CD4-positive, alpha-beta T cell treated with Interleukin-10 for 1 hour (primary cell): ENCODE measurements at places on chromosomes 12 and 14.

DNA sequence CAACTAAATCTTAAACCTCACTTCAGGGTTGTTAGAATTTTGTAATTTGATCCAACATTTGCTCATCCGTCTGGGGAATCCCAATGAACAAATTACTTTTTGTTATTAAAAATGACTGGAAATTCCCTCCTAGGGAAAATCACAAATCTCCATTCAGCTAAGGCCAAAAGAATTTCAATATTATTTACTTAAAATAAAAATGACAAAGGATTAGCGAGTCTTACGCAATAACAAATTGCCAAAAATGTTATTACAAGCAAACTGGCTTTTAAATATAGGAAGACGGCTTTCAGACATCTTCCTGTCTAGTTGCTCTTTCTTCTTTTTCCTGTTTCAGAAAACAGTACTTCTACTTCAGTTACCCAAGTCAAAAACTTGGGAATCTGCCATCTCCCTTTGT, 92.4 kb upstream of the TSPAN8 start:
- DNase-seq: no peak

GRCh38 chr14:58637040-58637390, 747 bp upstream of the DACT1 start:
- DNase-seq: peak; percentile 12

DNA sequence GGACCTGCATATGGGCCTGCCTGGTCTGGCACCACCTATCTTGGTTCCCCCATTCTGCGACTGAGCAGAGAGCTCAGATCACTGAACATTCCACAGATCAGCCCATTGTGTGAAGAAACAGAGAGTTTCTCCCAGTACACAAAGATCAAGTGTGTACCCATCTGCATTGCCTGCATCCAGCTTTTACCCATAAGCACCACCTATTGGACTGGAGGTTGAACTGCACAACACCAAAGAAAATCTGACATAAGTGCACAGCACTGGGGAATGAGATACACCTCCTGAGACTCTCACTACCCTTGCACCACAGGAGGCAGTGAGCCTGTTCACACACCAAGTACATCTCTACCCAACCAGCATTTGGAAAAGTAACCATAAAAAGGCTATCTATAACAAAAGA, 362.6 kb upstream of the CLEC14A start:
- no peak for DNase-seq

DNA sequence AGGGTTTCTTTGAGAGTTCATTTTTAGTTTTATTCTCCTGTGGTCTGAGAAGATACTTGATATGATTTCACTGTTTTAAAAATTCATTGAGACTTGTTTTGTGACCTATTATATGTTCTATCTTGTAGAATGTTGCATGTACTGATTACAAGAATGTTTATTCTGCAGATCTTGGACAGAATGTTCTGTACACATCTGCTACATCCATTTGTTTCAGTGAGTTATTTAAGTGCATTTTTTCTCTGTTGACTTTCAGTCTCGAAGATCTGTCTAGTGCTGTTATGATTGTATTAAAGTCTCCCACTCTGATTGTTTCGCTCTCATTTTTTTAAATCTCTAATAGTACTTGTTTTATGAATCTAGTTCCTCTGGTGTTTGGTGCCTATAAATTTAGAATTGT, 1319.8 kb downstream of the TMEM121 start:
- DNase-seq: no peak

DNA sequence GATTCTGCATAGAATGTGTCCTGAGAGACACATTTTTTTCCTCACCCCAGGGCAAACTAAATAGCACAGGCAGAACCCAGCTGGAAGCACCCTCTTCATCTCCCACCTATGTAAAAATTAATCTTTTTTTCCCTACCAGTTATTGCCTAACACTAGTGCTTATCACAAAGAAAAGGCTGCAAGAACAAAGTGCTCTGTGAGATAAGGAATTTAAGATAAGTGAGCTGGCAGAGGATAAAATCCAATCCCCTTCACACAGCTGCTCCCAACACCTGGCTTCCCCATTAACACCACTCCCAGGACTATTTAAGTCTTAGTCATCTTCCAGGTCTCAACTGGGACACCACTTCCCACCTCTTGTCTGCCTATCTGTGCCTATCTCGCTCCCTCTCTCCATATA, 75.2 kb downstream of the TTC9 start:
- no peak for DNase-seq

DNA sequence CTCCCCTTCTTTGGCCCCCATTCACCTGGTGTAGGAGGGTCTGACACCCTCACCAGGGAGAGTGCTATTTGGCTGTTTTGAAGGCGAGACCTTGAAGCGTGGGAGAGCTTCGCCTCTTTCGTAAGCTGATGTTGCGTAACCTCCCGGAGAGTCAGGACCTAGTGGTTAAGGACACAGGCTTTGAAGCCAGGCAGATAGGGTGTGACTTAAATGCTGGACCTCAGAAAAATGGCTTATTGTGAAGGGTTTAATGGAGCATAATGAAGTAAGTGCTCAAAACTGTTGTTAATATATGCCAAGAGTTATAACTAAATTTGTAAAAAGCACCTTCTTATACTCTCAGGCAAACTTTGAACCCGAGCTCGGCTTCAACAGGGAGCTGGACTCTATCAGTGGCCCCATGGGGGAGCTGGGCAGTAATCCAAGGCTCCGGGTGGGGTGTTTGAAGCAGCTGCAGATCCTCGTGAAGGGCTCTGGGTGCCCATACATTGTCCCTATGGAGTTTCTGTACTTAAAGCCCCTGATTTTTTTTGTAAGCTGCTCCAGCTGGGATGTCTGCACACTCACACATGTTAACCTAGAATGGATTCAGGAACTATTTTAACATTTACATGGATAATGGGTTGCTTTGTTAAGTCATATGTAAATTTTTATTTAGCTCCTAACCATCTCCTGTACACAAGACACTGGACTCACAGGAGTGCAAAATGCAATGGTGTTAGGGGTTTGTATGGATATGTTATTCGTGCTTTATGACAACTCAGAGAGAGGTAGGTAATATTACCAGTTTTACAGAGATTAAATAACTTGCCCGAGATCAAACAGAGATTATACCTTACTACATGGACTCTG, 26.0 kb downstream of the PPFIBP1 start:
- DNase-seq: no peak
